ENCODE measurements at places on chromosomes 2 and 18. TPM values are rescaled to one million over a fixed set of nuclear protein-coding genes. Genes with fewer than 3 reads are reported as not detected.

KCNE4 gene
- 0.79 TPM for polyA plus RNA-seq

CELF4 gene
- 0.24 TPM for polyA plus RNA-seq

HOXD3 gene
- 0.07 TPM for polyA plus RNA-seq

GNAL gene
- polyA plus RNA-seq: 1.5 TPM

DARS1 gene
- polyA plus RNA-seq: 66.5 TPM

NGEF gene
- 0.35 TPM for polyA plus RNA-seq

TNFAIP6 gene
- polyA plus RNA-seq: 1.6 TPM

GAD1 gene
- polyA plus RNA-seq: 0.08 TPM

RPRM gene
- 0.50 TPM for polyA plus RNA-seq

HRH4 gene
- polyA plus RNA-seq: not detected

TFPI gene
- polyA plus RNA-seq: 227 TPM

VIT gene
- 0.17 TPM for polyA plus RNA-seq

MAPK4 gene
- polyA plus RNA-seq: 10.7 TPM

GRCh38 chr2:197238043-197238365 lies 72.6 kb downstream of the ANKRD44 start:
- no peak for DNase-seq
- H3K27me3 ChIP-seq: no peaks in the 10 kb centered on the region
- H3K36me3 ChIP-seq: no peaks in the 10 kb centered on the region
- H3K4me3 ChIP-seq: no peak overlapping the region

- H3K27me3 ChIP-seq: no peaks in the 10 kb centered on the region
- no peak overlapping the region for H3K4me3 ChIP-seq
- no peaks in the 10 kb centered on the region for H3K4me1 ChIP-seq
- no peak overlapping the region for H3K27ac ChIP-seq
- no peak for DNase-seq
Observed at GRCh38 chr18:9434122-9434701, 41.1 kb upstream of the RALBP1 start.

- H3K36me3 ChIP-seq: no peaks in the 10 kb centered on the region
- no peaks in the 10 kb centered on the region for H3K4me1 ChIP-seq
- no peaks in the 10 kb centered on the region for H3K27me3 ChIP-seq
- H3K27ac ChIP-seq: no peak overlapping the region
- no peak overlapping the region for H3K4me3 ChIP-seq
Observed at GRCh38 chr2:16186661-16187481, 246.5 kb downstream of the MYCN start.

- H3K27me3 ChIP-seq: no peaks in the 10 kb centered on the region
- no peak overlapping the region for H3K4me3 ChIP-seq
- H3K4me1 ChIP-seq: no peaks in the 10 kb centered on the region
- no peak for DNase-seq
- no peaks in the 10 kb centered on the region for H3K36me3 ChIP-seq
- H3K27ac ChIP-seq: no peak overlapping the region
Observed at GRCh38 chr2:140586379-140586778, 1544.4 kb downstream of the LRP1B start.

DNA sequence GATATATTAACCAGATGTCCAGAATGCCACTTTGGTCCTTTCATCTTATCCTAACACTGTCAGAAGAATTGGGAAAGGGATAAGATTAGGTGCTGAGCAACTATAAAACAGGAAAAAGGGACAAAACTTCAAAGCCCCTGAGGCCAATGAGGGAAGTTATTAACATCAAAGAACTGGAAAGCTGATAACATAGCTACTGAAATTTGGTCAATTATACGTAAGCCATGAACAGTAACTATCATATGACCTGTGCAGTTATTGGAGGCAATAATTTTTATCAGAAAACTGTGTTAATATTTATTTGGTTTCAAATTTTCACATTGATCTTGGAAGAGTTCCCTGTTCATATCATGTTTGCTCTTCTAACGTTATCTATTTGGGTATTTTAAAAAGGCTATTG lies 2.6 kb upstream of the REG3A start:
- no peaks in the 10 kb centered on the region for H3K27me3 ChIP-seq
- H3K36me3 ChIP-seq: no peaks in the 10 kb centered on the region
- no peaks in the 10 kb centered on the region for H3K4me1 ChIP-seq
- H3K4me3 ChIP-seq: no peak overlapping the region

DNA sequence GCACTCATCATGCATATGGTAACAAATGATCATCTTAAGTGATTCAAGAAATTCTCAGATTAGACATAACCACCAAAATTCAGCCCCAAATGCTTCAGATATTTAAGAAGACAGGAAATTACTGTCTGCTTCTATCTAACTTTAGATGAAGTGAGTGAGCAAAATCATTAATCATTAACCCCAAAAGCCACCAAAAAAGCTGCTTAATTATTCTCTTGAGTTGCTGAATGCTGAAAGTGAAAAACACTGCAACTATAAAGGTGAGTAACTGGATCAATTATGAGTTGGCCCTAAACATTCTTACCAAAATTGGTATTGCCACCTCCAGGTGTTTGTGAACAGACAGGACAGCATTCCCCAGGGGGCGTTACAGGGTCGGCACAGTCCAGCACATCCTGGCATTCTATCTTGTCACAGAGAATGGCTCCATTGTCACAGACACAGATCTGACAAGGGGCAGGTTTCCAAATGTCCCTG lies 69.6 kb downstream of the COL5A2 start:
- H3K36me3 ChIP-seq: peaks cover 7% of the 10 kb centered on the region
- no peaks in the 10 kb centered on the region for H3K4me1 ChIP-seq
- DNase-seq: no peak
- H3K27me3 ChIP-seq: no peaks in the 10 kb centered on the region

DNA sequence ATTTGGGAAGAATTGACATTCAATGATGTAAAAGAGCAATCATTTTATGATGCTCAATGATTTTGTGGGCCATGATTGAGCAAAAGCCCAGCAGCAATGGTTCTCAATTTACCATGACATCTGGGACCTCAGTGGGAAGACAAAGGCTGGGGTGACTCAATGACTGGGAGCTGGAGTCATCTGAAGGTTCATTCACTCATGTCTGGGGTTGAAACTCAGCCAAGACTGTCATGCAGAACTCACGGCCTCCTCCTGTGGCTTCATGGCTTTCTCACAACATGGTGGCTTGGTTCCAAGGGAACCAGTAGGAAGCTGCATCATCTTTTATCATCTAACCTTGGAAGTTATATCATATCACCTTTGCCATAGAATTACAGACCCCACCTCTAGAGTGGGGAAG lies 45.1 kb upstream of the CD226 start:
- no peak overlapping the region for H3K27ac ChIP-seq
- no peak overlapping the region for H3K4me3 ChIP-seq
- no peaks in the 10 kb centered on the region for H3K27me3 ChIP-seq

- H3K4me3 ChIP-seq: no peak overlapping the region
- H3K27ac ChIP-seq: no peak overlapping the region
- H3K36me3 ChIP-seq: no peaks in the 10 kb centered on the region
Observed at GRCh38 chr2:21333684-21334083, 209.9 kb downstream of the TDRD15 start.

- H3K4me1 ChIP-seq: peaks cover 20% of the 10 kb centered on the region
- H3K27ac ChIP-seq: no peak overlapping the region
- H3K36me3 ChIP-seq: no peaks in the 10 kb centered on the region
- no peaks in the 10 kb centered on the region for H3K27me3 ChIP-seq
- no peak overlapping the region for H3K4me3 ChIP-seq
- no peak for DNase-seq
Observed at GRCh38 chr2:74041182-74041581, 56.5 kb downstream of the TET3 start.

DNA sequence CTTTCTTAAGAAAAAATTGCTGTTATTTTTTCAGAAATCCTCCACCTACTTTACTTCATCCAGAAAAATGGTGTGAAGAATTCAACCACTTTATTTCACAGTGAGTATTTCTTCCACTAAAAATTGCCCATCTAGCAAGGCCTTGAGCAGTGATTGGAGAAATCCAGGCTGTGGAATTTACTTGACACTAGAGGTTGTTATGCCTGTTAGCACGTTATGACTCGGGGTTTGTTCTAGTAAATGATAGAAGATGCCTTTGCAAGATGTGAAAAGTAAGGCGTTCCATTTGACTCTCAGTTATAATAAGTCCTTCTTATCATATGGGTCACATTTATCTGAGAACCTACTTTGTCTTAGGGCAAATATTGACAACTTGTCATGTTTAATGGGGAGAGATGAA lies 157.4 kb downstream of the MYO3B start:
- no peaks in the 10 kb centered on the region for H3K36me3 ChIP-seq
- no peaks in the 10 kb centered on the region for H3K4me1 ChIP-seq
- H3K27ac ChIP-seq: no peak overlapping the region
- no peaks in the 10 kb centered on the region for H3K27me3 ChIP-seq
- DNase-seq: no peak

- H3K27me3 ChIP-seq: no peaks in the 10 kb centered on the region
- no peaks in the 10 kb centered on the region for H3K36me3 ChIP-seq
- no peak for DNase-seq
- H3K4me1 ChIP-seq: no peaks in the 10 kb centered on the region
Observed at GRCh38 chr2:147330925-147331324, 513.9 kb upstream of the ACVR2A start.

- no peak for DNase-seq
- no peaks in the 10 kb centered on the region for H3K4me1 ChIP-seq
- no peaks in the 10 kb centered on the region for H3K36me3 ChIP-seq
- no peak overlapping the region for H3K27ac ChIP-seq
Observed at GRCh38 chr2:240739797-240740196, 48.1 kb downstream of the AQP12A start.

DNA sequence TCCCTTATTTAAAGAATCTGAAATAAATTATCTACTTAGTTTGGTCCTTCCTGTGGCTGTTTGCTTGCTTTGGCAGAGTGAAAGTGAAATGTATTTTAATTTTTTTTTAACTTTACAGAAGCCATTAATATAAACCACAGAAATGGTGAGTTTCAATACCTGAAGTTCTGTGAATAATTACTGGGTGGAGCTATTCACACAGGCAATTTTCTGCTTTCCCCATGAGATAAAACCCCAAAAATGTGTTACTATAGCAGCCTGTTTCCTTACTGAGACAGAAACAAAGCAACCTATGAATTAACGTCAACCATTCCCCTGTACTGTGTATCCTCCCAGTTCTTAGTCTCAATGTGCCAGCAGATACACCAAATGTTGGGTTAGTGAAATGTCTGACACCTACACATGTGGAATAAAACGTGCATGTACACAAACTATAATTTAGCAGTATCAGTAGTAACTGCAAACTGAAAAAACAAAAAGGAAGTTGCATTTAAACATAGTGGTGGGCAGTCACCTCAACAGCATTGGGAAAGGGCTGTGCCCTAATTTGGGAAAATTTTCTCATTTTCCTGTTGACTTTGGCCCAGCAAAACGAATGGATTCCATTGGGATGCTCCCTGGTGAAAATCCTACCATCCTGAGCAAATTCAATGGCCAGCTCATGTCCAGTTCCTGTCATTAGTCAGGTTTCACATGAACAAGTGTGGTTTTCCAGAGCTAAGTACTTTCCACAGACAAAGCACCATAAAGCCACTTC lies 73.1 kb upstream of the RMDN2 start:
- H3K27me3 ChIP-seq: no peaks in the 10 kb centered on the region
- peaks cover 5% of the 10 kb centered on the region for H3K4me1 ChIP-seq
- no peak overlapping the region for H3K4me3 ChIP-seq

- DNase-seq: no peak
- peaks cover 35% of the 10 kb centered on the region for H3K4me1 ChIP-seq
- no peaks in the 10 kb centered on the region for H3K36me3 ChIP-seq
- H3K27ac ChIP-seq: no peak overlapping the region
- no peaks in the 10 kb centered on the region for H3K27me3 ChIP-seq
Observed at GRCh38 chr2:43361286-43361685, 134.9 kb upstream of the ZFP36L2 start.

- H3K4me3 ChIP-seq: no peak overlapping the region
- DNase-seq: no peak
- H3K27ac ChIP-seq: no peak overlapping the region
- H3K27me3 ChIP-seq: no peaks in the 10 kb centered on the region
- H3K36me3 ChIP-seq: no peaks in the 10 kb centered on the region
Observed at GRCh38 chr2:238235856-238236255, 4.0 kb downstream of the HES6 start.

GRCh38 chr2:68094111-68094510 lies 31.3 kb upstream of the C1D start:
- H3K36me3 ChIP-seq: no peaks in the 10 kb centered on the region
- H3K27ac ChIP-seq: no peak overlapping the region
- H3K27me3 ChIP-seq: no peaks in the 10 kb centered on the region
- DNase-seq: no peak

DNA sequence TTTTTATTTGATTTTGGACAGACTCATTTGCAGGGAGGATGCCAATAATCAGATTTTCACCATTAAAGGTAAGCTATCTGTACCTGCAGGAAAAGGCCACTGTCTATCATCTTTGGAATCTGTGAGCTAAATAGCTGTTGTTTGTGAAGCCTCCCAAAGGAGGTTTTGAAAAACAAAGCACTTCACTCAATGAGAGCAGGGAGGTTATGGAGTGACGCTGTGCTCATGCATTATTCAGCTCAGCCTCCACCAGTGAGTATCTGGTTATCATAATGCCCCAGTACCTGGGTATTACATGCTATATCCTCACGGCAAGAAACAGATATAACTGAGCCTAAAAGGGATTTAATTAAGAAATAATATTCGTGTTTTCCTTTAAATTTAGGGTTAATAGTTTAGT lies 189.6 kb upstream of the PIK3C3 start:
- no peaks in the 10 kb centered on the region for H3K36me3 ChIP-seq
- no peak for DNase-seq
- H3K4me3 ChIP-seq: no peak overlapping the region
- no peak overlapping the region for H3K27ac ChIP-seq
- H3K4me1 ChIP-seq: no peaks in the 10 kb centered on the region

- DNase-seq: no peak
- no peak overlapping the region for H3K27ac ChIP-seq
- H3K36me3 ChIP-seq: no peaks in the 10 kb centered on the region
- H3K4me3 ChIP-seq: no peak overlapping the region
- no peaks in the 10 kb centered on the region for H3K27me3 ChIP-seq
Observed at GRCh38 chr2:234287650-234288049, 209.2 kb downstream of the ARL4C start.

DNA sequence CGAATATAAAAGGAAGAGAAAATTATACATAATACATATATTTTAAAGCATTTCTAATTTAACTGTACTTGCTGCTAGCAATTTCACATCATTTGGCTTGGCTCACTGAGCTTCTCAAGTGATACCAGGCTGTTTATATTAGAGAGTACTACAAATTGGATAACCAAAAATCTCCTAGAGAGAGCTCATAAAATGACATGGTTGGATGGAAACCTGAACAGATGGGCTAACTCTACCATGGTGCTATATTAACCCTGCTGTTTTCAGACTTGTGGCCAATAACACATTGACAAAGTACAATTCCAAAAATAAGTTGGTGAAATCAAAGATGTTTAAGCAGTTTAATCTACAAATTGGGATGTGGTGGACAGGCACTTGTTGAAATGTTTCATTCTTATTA lies 364.4 kb upstream of the GCFC2 start:
- no peak overlapping the region for H3K27ac ChIP-seq
- H3K4me1 ChIP-seq: no peaks in the 10 kb centered on the region
- no peak for DNase-seq
- H3K27me3 ChIP-seq: no peaks in the 10 kb centered on the region
- no peak overlapping the region for H3K4me3 ChIP-seq

DNA sequence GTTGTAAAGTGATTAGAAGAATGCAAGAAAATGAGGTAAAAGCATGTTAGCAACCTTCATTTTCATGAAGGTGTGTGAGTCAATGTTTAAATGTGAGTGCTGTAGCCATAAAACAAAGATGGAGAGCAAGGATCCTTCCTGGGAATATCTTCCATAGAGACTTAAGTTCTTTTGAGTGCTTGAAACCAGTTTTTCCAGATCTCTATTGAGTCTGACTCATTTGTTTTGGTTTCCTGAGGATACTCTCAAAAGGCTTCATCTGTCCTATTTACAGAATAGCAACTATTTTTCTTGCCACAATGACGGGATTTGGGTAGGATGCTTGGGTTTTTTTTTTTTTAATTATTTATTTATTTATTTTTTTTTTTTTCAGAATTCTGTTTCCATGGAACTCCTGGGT lies 45.9 kb upstream of the ASB1 start:
- H3K4me3 ChIP-seq: no peak overlapping the region
- DNase-seq: no peak
- H3K27me3 ChIP-seq: no peaks in the 10 kb centered on the region
- no peak overlapping the region for H3K27ac ChIP-seq
- H3K4me1 ChIP-seq: peaks cover 3% of the 10 kb centered on the region
- H3K36me3 ChIP-seq: peaks cover 3% of the 10 kb centered on the region

Data from lung (tissue), 17 donors.